ENCODE measurements at places on chromosomes 3 and 15.
A peak's percentile ranks its signal among the peaks of the same experiment; 100 is the strongest.

GRCh38 chr3:180646187-180646790, 33.0 kb downstream of the CCDC39 start:
- DNase-seq: no peak

DNA sequence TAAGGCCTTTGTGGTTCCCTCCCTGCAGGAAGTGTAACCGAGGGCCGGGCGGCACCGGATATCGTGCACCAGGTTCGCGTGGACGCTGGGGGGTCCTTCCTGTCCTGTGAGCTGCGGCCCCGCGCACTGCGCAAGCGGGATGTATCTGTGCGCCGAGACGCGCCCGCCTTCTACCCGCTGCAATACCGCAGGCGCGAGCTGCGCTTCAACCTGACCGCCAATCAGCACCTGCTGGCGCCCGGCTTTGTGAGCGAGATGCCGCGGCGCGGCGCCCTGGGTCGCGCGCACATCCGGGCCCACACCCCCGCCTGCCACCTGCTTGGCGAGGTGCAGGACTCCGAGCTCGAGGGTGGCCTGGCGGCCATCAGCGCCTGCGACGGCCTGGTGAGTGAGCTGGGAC, 35.9 kb downstream of the SAXO2 start:
- DNase-seq: no peak

DNA sequence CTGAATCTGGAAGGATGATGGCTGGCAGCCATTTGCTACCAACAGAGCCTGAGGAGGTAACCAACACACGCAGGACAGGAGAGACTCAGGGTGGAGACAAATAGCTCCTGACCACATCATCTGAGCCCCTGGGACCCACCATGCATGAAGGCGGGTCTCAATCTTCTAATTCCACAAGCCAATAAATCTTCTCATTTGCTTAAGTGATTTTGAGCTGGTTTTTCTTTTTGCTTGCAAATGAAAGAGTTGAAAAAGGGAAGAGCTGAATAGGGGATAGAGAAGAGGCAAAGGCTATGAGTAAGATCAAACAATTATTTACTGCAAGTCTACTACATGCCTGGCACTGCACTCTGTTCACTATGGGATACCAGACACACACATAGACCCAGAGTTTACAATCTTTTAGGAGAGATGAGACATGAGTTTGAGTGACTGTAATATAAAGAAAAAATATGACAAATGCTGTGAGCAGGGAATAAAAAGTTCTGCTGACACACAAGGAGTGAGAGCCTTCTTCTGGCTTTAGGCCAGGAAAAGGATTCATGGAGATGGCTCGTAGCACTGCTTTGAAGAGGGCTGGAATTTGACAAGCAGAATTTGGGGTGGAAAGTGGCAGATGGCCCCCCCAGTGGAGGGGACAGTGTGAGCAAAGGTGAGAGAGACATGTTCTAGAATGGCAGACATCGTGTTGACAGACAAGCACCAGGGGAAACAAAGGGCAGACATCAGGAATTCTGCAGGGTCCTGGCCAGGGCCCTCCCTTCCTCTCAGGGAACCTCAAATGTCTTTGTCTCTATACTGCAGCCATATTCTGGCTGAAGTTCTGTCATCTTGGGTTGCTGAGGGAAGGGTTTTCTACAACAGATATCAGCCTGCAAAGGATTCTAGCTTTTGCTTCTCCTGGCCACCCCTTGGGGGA, 69.8 kb upstream of the WNT5A start:
- DNase-seq: no peak

- no peak for DNase-seq
Observed at GRCh38 chr3:129428007-129428375, 445 bp downstream of the EFCAB12 start.

- DNase-seq: no peak
Observed at GRCh38 chr15:57782731-57783130, 76.2 kb downstream of the POLR2M start.

- DNase-seq: no peak
Observed at GRCh38 chr3:29850641-29851040, 569.8 kb downstream of the RBMS3 start.

- DNase-seq: no peak
Observed at GRCh38 chr3:34155108-34155507, 356.7 kb downstream of the PDCD6IP start.

DNA sequence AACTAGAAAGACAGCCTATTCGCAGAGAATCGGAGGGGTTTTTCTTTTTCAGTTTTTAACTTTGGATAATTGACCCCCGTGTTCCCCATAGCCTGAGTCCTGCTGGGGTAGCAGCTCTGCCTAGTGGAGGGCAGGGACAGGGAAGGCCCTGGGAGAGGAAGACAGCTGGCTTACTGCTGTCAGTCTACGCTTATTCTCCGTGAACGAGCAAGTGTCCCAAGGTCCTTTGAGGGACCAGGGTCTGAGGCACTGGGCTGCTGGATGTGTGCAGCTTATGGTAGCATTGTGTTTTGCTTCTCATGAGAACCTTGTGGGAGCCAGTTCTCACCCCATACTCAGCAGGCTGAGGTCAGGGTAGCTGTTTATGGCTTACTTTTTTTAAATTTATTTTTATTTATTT, 3.0 kb downstream of the LIMD1 start:
- DNase-seq: no peak

- DNase-seq: no peak
Observed at GRCh38 chr3:109117939-109118338, at the start of gene MORC1. Gene MORC1 (minus strand): TSS chr3:109118134. CDS start chr3:109118059, 75 bp downstream.

GRCh38 chr15:73818308-73818985, 54.9 kb upstream of the TBC1D21 start:
- DNase-seq: no peak

GRCh38 chr3:36302626-36303025, 77.7 kb upstream of the STAC start:
- DNase-seq: no peak

DNA sequence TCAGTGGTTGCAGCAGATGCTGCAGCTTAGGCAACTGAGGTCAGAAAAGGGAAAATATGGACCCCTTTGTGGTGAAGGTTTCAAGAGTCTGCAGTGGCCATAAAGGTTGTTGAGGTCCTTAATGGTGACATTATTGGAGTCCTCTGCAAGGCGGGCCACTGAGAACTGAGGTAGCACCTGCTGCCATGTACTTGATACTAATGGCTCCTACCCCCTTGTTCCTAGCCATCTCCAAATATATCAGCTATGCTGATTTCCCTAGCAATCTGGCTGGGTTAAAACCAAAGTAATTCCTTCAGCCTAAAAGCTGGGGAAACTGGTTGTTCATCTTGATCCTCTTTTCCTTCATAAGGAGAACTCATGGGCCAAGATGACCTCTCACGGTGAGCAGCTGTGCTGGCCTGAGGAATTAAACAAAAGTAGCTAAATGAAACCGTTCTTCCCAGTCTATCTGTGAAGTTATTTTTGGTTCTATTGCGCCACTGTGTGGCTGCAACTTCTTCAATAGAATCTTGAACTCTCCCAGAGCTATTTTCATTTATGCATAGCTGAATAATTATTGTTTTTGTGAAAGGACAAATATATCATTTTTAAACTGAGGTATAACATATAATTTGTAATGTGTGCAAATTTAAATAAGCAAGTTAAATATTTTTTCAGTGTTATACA, 76.1 kb upstream of the PLSCR4 start:
- DNase-seq: peak; percentile 36

Data from skin of body (tissue), 3 donors.